Hepatic stellate cell (primary cell): ENCODE measurements at places on chromosomes 7 and 10.
A peak's percentile ranks its signal among the peaks of the same experiment; 100 is the strongest.

- DNase-seq = no peak
Observed at GRCh38 chr10:96619120-96619519, 32.3 kb upstream of the TM9SF3 start.

DNA sequence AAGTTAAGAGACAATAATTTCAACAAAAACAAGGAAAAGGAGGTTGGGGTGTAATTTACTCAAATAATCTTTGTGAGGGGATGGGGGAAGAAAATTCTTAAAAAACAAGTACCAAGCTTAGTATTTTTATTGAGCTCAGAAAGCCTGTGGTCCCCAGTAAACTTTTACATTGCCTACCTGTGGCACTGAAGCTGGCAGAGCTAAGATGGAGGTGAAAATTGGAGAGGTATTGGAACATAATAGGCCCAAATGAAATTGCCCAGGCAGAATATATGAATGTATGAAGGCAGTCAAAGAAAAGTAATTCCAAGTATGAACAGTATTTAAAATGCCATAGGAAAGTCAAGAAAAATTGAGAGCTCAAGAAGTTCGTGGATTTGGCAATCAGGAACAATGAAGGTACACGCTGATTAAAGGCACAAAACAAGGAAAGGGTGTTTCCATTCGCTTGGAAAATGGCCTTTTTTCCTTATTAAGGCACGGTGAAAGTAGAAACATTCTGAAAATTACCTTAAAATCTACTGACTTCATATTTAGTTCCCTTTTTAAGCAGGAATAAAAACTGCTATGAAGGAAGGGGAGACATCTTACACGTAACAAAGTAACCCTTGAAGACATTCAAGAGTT, 3.4 kb upstream of the KMT2E start:
- DNase-seq = no peak

DNA sequence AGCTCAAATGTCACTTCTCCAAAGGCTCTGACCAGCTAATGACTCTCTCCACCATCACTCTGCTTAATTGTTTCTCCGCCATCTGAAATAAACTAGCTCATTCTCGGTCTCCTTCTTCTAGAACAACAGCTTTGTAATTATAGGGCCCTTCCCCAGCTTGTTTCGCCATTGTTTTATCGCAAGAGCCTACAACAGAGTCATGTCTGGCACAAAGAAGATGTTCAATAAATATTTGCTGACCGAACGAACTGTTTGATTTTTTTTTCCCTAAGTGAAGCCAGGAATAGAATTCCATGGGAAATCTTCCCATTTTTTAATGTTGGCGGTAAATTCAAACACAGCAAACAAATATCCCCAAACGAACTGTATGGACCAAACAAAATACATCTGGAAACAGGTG, 63.8 kb upstream of the NMT2 start:
- no peak for DNase-seq

GRCh38 chr10:74934100-74934812, 107.9 kb downstream of the KAT6B start:
- DNase-seq = no peak

GRCh38 chr10:11085545-11085944, 67.9 kb downstream of the CELF2 start:
- no peak for DNase-seq

- no peak for DNase-seq
Observed at GRCh38 chr10:69230128-69230527, 10.0 kb downstream of the HKDC1 start.

DNA sequence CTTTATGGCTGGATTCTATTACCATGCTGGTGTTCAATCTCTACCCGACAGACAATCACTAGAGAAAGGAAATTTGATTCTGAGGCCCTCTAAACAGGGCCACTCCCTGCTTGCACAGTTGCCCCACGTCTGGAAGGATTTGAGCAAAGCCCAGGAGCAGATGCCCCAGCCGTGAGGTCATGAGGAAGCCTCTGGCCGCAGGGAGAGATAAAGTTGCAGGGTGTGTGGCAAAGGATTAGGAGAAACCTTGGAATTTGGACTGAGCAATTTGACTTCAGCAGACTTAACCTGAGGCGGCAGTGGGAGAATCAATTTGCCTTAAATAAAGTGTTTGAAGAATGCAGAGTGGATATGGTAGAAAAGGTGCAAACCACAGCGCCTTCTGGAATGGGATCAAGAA, 40.2 kb upstream of the KLF6 start:
- peak; percentile 36 for DNase-seq

DNA sequence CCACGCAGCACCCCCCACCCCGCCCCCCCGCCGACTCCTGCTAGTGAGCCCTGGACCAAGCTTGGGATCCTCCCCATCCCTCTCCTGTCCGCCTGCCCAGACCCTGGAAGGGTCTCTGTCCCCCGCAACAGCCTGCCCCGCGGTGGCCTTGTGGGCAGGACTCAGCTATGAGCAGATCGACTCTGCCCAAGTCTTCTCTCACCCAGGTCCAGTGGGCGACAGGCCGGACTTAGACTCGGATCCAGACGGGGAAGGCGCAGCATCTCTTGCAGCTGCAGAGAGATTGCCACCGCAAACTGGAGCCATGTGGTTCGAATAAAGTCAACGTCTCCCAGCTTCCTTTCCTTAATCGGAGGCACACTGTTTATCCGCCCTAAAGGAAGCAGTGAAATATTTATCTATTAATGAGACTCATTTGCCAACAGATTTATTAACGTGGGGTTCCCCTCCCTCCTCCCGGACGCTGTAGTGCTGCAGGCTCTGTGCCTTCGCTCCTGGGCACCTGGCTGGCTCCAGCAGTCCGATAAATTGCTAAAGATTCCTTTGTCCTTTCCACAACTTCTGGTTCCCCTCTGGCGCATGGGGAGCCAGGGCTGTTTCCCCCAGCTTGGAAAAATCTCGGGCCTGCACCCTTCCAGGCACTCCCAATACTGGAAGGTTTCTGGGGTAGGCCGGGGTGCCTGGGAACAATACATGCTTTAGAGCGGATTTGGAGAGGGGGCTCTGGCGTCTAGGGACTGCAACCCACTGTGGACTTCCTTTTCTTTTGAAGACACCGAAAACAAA, 634 bp upstream of the HOXA7 start:
- DNase-seq = no peak

DNA sequence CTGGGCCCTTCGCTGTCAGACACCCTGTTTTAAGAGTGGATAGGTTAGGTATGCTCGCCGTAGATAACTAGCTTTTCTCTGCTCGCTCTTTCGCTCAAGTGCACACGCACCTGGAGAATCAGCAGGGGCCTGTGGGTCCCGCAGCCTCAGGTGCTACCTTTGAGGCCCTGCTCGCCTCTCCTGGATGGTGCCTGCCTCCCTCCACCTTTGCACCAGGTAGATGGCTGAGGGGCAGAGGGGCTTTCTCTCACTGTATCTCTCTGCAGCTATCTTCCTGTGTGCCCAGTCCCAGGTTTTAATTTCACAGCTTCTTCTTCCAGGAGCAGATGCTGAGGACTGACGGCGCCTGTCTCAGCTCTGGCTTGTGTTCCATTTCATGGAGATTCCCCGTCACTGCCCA, 227.9 kb downstream of the TCF7L2 start:
- DNase-seq = no peak

GRCh38 chr10:80292607-80293239, 3.3 kb upstream of the MAT1A start:
- DNase-seq = no peak

DNA sequence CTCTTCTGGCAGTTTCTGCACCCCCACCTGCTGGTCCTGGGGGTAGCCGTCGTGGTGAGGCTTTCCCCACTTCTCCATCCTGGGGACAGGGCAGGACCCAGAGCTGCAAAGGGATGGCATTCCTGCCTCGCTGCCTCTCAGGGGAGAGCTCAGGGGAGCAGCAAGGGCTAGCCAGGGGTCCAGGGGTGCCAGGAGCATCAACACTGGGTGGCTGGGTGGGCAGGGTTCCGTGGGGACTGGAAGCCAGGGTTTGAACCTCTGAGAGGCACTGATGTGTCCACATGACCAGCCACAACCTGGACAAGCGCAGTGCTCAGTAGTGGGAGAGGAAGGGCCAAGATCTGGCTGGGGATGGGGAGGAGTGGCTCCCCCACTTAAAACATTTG, 5.6 kb downstream of the ABCB8 start:
- no peak for DNase-seq

- DNase-seq = no peak
Observed at GRCh38 chr7:155448632-155449007, 9.3 kb upstream of the EN2 start.

GRCh38 chr7:143318661-143319060, 2.8 kb downstream of the CLCN1 start:
- peak; percentile 73 for DNase-seq

- no peak for DNase-seq
Observed at GRCh38 chr7:101125989-101126650, 784 bp upstream of the SERPINE1 start.

GRCh38 chr7:55526770-55527169, 45.5 kb downstream of the VOPP1 start:
- no peak for DNase-seq

DNA sequence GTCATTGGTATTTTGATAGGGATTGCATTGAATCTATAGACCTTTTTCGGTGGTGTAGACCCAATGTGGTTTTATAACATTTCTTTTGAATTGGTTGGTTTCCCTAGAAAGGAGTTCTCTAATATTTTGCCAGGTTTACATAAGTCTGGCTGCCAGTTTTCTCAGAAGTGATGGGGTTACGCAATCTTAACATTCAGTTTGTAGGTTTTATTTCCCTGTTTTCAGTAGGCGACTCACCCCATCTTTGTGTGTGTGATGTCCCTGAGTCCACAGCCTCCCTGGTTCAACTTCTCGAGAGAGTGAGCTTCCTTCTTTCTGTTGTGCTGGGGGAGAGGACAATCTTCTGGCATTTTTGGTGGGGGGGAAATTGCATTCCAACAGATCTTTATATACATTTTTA, 9.6 kb upstream of the KIF5B start:
- DNase-seq = peak; percentile 28

GRCh38 chr10:8193546-8193945, 139.1 kb downstream of the GATA3 start:
- DNase-seq = no peak

- DNase-seq = peak; percentile 18
Observed at GRCh38 chr10:109259293-109259692, 664.0 kb downstream of the XPNPEP1 start.

DNA sequence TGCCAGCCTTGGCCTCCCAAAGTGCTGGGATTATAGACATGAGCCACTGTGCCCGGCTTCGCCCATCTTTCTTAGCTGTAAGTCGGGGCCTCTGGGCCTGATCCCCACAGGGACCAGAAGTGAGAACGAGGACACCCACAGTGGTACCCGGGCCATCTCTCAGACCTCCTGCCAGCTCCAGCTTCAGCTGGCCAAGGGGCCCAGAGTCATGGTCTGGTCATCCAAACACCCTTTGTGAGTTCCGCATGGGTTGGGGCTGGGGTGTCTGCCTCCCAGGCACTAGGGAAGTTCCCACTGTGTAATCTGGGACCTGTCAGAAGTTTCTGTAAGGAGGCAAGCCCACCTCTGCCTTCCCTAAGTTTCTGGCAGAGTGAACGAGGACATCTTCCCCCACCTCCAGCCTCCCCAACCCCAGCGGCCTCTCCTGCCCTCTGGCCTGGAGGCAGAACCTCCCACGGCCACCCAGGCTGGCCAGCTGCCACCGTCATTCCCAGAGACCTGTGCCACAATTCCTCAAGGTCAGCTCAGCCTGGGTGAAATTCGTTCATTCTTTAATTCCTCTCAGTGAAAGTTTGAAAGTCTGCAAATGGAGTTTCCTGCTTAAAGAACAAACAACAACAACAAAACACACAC, 19.5 kb upstream of the FOXL3 start:
- DNase-seq = no peak

DNA sequence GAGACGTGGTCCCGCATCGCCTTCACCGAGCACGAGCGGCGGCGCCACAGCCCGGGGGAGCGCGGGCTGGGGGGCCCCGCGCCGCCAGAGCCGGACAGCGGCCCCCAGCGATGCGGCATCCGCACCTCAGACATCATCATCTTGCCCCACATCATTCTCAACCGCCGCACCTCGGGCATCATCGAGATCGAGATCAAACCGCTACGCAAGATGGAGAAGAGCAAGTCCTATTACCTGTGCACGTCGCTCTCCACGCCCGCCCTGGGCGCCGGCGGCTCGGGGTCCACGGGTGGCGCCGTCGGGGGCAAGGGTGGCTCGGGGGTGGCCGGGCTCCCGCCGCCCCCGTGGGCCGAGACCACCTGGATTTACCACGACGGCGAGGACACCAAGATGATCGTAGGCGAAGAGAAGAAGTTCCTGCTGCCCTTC, 737 bp downstream of the CNNM2 start:
- no peak for DNase-seq

DNA sequence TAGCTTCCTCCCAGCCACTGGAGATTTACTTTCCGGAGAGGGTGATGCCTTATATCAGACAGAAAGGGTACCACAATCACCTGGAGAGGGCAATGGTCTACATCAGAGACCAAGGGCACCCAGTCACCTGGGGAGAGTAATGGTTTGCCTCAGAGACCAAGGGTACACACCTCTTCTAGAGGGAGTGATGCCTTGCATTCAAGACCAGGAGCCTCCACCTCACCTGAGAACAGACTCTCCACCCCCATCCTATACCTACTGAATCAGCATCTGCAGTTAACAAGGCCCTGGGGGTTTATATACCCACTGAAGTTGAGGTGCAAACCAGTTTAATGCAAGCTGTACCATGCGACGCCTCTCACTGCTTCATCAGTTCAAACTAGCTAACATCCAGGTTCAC, 270.2 kb upstream of the IGFBP3 start:
- no peak for DNase-seq
